ENCODE measurements at places on chromosomes 3 and 15.

- DNase-seq, result no peak
Observed at GRCh38 chr3:72791161-72791560, 57.1 kb downstream of the SHQ1 start.

GRCh38 chr3:150223558-150223957, 184.5 kb upstream of the TSC22D2 start:
- no peak for DNase-seq

GRCh38 chr15:99863550-99864198, 130.4 kb upstream of the LYSMD4 start:
- no peak for DNase-seq

DNA sequence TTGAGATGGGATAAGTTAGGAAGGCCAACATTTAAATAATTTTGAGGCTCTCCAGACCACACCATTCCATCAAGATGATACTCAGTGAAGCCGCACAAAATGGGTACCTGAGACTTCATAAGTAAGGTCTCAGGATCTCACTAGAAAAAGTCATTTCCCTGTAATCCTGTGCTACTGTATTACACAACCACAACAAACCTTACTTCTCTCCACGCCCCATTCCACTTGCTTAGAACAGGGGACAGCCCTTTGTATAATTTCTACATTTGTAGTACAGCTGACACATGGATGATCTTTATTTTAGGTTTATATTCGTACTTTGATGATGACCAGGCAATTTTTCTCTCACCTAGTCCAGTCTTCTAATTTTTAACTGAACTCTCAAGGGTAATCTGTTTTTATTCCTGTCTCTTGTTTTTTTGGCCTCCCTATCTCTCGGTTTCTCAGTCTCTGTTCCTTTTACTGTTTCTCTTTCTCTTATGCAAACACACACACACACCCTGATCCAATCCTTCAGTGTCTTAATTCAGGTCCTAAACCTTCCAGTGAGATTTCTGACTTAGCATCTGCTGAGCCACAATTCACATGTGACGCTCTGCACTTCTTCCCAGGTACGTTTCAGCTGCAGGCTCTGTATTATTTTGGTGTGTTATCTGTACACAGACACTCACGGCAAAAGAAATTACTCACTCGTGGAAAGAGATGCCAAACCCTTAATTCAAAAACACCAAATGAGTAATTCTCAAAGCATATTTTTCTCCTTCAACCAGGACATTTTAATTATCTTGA, 223.2 kb upstream of the THBS1 start:
- DNase-seq, result peak; percentile 61

DNA sequence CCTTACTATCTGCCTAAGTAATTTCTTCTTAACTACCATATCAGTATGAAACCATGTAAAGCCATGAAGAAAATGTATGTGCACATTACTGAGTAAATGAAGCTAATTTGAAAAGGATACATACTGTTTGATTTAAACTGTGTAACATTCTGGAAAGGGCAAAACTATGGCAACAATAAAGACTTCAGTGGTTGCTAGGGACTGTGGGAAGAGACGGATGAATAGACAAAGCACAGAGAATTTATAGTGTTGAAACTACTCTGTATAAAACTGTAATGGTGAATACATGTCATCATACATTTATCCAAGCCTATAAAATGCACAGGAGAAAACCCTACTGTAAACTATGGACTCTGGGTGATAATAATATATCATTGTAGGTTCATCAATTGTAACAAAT, 1103.7 kb upstream of the EPHA6 start:
- DNase-seq, result no peak

Measured in foreskin fibroblast (primary cell).